ENCODE measurements at places on chromosomes 12 and 14. TPM values are rescaled to one million over a fixed set of nuclear protein-coding genes. Genes with fewer than 3 reads are reported as not detected.

GRCh38 chr12:30792648-30793499 is 38.1 kb upstream of the CAPRIN2 start:
- H3K27me3 ChIP-seq: peaks cover 20% of the 10 kb centered on the region
- no peak overlapping the region for H3K27ac ChIP-seq
- no peak for DNase-seq
- no peaks in the 10 kb centered on the region for H3K36me3 ChIP-seq
- H3K4me3 ChIP-seq: no peak overlapping the region

DNA sequence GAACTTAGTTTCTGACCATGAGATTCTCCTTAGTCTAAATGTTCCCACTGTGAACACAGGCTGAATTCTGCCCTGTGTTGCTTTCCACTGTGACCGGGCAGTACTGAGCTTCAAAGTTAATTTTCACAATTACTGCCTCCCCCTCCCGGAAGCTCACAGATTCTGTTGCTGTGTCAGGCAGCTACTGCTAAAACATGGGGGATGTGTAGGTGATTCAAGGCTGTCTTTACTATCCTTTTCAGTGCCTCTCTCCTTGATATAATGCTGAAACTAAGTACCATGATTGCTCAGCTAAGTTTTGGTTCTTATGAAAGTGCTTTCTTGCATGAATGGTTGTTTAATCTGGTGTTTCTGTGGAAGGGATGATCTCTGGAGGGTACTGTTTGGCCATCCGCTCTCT is 428.3 kb upstream of the NOVA1 start:
- DNase-seq: no peak
- no peaks in the 10 kb centered on the region for H3K4me1 ChIP-seq
- no peaks in the 10 kb centered on the region for H3K27me3 ChIP-seq
- H3K36me3 ChIP-seq: no peaks in the 10 kb centered on the region
- no peak overlapping the region for H3K27ac ChIP-seq

GRCh38 chr12:18953505-18953904 is 176.0 kb upstream of the PLEKHA5 start:
- no peak overlapping the region for H3K4me3 ChIP-seq
- no peak for DNase-seq
- no peak overlapping the region for H3K27ac ChIP-seq
- H3K4me1 ChIP-seq: no peaks in the 10 kb centered on the region
- H3K27me3 ChIP-seq: peaks cover 2% of the 10 kb centered on the region
- no peaks in the 10 kb centered on the region for H3K36me3 ChIP-seq

DNA sequence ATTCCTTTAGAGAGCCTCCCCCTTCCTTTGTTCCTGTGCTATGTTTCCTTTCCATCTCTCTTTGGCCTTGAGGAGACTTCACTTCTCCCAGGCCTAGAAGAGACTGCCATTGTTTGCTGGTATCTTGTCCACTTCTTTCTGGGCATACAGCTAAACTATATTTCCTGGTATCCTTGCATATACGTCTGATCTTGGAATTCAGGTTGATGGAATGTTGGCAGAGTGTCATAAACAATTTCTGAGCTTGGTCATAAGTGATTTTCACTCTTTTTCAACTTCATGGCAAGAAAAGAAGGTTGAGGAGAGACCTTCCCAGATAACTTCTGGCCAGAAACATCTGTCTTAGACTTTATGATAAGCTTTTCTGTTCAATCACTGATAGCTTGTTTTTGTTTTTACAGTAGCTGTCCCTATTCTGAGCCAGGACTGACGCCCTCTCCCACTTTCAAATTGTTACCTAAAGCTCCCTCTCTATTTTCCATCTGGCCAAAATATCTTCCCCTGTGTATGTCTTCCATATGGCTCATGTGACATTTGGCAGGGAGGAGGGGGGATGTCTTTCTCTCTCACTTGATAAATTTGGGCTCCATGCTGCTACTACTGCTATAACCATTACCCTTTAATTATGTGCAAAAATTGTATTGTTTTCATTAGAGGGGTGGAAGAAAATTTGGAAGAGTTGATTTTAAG is 457.0 kb downstream of the ADAMTS20 start:
- H3K4me1 ChIP-seq: no peaks in the 10 kb centered on the region
- H3K27me3 ChIP-seq: no peaks in the 10 kb centered on the region
- H3K36me3 ChIP-seq: no peaks in the 10 kb centered on the region
- H3K27ac ChIP-seq: no peak overlapping the region
- no peak overlapping the region for H3K4me3 ChIP-seq
- DNase-seq: no peak

- peaks cover 19% of the 10 kb centered on the region for H3K36me3 ChIP-seq
- no peak overlapping the region for H3K4me3 ChIP-seq
- no peak overlapping the region for H3K27ac ChIP-seq
- no peak for DNase-seq
- H3K27me3 ChIP-seq: no peaks in the 10 kb centered on the region
- peaks cover 38% of the 10 kb centered on the region for H3K4me1 ChIP-seq
Measured at GRCh38 chr14:24226473-24226872, 5.7 kb downstream of the NEDD8 start.

GRCh38 chr12:131151558-131152345 is 198.0 kb downstream of the ADGRD1 start:
- DNase-seq: peak; percentile 7
- H3K4me1 ChIP-seq: no peaks in the 10 kb centered on the region
- peaks cover 32% of the 10 kb centered on the region for H3K27me3 ChIP-seq

DNA sequence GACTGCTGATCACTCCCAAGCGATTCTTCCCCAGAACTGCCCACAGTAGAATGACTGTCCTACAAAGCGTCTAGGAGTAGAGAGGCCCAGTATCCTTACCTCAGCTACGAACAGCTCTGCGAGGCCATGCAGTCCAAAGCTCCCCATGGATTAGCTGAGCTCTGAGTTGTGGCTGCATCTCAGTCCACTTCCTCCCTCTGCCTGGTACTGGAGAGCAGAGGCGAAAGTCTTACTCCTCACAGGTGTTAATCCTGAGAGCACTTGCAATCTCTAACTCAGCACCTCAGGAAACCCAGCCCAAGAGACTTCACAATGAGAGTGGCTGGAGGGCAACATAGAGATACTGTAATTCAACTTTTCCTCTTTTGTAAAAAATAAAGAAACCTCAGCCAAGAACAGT is 493.1 kb downstream of the BCAT1 start:
- no peaks in the 10 kb centered on the region for H3K27me3 ChIP-seq
- no peaks in the 10 kb centered on the region for H3K4me1 ChIP-seq
- H3K27ac ChIP-seq: no peak overlapping the region
- H3K36me3 ChIP-seq: no peaks in the 10 kb centered on the region
- DNase-seq: no peak

DNA sequence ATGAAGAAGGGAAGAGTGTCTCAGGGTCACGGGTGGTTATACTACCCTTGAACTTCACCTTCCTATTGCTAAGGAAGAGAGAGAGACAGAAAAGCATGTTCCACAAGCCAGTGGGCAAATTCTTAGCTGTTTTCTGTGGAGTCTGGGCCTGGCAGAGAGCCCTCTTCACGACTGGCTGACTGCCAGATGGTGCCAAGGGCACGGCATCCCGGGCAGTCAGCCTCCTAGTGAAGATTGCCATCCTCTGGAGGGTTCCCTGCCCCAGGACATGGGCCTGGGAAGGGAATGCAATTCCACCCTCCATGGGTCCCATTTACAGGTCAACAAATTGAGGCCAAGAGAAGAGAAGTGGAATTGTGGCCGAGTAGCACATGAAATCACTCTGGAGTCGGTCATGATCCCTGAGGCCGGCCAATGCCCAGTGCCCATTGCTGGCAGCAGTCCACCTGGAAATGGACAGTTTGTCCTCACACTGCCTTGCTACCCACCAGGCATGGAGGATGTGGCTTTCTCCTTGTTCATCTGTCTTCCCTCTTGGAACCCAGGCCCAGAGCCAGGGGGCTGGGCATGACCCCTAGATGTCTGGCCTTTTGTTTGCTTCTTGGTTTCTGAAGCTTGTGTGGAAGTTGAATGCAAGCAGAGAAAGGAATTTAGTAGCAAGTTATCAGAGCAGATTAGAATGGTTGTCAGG is 9.9 kb downstream of the TUNAR start:
- no peak for DNase-seq
- H3K27ac ChIP-seq: no peak overlapping the region
- H3K27me3 ChIP-seq: peaks cover 3% of the 10 kb centered on the region
- H3K4me1 ChIP-seq: no peaks in the 10 kb centered on the region
- no peak overlapping the region for H3K4me3 ChIP-seq

MYO1A gene
- total RNA-seq: 0.28 TPM

PTGDR gene
- 0.38 TPM for total RNA-seq

DNAI7 gene
- not detected for total RNA-seq

Measured in activated CD4-positive, alpha-beta memory T cell treated with anti-CD3 and anti-CD28 coated beads, Interleukin-2, amount 10 ng/mL, durations not matched to agents 7 days and 5 days (primary cell).